Activated naive CD4-positive, alpha-beta T cell (primary cell): ENCODE measurements at places on chromosomes 3 and 15.

- DNase-seq = no peak
Observed at GRCh38 chr3:186381424-186382216, 19.6 kb upstream of the DGKG start.

DNA sequence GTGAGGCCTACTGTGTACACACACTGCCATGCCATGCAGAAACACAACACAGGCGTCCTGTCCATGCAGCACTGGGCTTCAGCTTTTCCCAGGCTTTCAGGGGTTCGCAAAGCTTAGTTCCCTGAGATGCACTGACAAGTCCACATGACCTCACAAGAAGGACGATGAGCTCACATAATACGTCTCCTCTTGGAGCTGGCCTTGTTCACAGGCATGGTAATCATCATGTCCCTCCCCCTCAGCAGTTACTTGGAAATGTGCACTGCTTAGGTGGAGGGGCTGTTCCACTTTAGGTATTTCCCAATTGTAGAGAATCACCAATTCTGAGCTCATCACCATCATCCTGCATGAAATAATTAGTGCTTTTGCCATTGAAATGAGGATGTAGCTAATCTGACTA is 308.8 kb downstream of the LRTM1 start:
- no peak for DNase-seq

GRCh38 chr15:92617549-92618520 is 37.7 kb downstream of the FAM174B start:
- DNase-seq = no peak

GRCh38 chr3:154919226-154919625 is 160.9 kb upstream of the MME start:
- DNase-seq = no peak

GRCh38 chr3:14138109-14138877 is 13.4 kb downstream of the TMEM43 start:
- no peak for DNase-seq

DNA sequence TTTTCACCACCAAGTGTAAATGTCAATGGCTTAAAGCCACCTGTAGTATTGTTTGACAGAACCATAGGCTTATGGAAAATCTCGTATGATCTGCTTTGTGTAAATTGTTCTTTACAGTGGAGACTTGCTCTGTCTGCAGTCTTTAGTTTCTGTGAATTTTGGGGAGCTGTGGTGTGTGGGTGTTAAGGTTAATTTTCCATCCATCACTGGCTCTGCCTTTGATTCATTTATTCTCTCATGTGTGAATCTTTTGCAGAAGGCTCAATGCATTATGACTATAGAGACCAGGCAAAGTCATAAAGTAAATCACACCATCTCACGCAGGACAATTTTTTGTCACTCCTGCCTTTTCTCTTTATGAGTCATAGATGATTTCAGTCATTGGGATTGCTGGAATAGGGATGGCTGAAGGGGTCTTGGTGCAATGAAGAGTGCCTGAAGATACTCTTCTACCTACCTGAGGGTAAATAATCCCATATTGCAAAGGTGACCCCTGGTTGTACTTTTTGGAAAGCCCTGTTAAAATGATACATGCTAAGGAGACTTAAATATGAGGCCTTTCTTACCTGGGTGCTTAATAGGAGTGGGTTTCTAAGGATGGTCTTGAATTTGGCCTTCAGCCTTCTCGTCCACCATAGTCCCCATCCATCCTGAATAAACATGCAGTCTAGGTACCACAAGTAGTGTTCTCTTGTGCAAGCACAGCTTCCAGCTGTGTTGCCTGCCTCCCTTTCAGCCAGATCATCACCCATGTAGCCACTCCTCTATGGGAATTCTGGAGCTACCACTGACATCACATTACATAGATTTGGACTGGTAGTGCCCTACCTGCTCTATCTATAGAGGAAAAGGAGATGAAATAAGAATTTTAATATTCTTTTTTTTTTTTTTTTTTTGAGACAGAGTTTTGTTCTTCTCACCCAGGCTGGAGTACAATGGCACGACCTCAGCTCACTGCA is 14.3 kb downstream of the TGFBR2 start:
- DNase-seq = no peak

- DNase-seq = no peak
Observed at GRCh38 chr3:10363935-10364334, 43.0 kb upstream of the SEC13 start.

DNA sequence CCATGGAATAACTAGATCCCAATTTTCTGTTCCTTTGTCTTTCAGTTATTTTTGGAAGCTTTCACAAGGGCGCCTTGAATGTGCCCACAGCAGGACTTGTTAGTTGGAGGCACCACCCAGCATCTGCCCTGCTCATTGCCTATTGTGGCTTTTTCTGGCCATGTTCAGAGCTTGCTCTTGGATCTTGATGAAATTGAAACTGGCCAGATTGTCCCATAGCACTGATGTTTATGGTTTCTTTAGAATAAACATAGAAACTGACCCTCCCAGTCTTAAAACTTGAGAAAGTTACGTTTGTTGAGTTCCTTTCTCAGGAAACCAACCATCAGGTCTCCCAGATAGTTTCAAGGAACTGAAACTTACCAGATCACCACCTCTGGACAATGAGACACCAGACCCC is 474.7 kb downstream of the IL5RA start:
- no peak for DNase-seq

DNA sequence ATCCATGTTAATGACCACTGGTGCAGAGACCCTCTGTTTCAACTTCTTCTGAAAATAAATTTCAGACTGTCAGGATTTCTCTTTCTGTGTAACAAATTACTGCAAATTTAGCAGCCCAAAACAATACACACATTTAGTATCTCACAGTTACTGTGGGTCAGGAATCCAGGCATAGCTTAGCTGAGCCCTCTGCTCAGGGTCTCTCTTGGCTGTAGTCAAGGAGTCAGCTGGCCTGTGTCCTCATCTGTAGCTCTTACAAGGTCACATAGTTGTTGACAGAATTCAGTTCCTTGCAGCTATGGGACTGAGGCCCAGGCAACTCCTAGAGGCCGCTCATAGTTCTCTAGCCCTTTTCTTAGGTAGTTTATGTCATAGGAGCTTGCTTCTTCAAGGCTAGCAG is 51.9 kb downstream of the NKIRAS1 start:
- DNase-seq = no peak

DNA sequence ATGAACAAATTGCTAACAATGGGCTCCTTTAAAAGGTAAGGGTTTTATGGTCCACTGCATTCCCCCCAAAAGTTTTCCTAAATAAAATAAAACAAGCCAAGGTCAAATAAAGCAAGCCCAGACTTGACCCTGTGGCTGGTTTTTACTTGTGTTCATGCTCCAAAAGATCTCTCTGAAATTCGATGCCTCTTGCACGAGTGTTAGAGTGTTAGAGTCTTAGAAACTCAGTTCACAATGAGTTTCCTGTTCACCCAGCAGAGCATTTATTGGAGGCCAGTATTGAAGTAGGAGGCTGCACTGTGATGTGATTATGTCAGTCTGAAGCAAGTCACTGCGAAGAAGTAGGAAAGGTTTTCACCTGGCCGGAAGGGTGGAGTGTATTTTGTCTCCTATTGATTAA is 59.9 kb upstream of the LRTM1 start:
- DNase-seq = no peak

DNA sequence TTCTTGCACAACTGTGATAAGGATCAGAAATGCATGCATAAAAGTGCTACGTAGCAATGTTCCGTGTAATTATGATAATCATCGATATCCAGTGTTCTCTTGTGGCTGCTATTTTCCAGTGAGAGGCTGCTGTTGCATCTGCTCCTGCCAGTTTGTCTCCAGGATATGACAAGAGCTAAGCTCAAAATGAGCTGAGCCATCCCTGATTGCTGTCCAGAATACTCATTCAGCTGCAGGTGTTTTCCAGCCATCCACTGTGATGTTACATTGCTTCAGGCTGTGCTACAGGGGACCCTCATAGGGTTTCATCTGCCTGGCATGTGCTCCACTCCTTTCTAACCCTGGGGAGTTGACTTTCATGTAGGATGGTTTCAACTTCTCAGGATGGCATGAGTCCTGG is 976.0 kb downstream of the ROBO1 start:
- DNase-seq = no peak

- no peak for DNase-seq
Observed at GRCh38 chr15:33150971-33151370, 43.5 kb downstream of the FMN1 start.

DNA sequence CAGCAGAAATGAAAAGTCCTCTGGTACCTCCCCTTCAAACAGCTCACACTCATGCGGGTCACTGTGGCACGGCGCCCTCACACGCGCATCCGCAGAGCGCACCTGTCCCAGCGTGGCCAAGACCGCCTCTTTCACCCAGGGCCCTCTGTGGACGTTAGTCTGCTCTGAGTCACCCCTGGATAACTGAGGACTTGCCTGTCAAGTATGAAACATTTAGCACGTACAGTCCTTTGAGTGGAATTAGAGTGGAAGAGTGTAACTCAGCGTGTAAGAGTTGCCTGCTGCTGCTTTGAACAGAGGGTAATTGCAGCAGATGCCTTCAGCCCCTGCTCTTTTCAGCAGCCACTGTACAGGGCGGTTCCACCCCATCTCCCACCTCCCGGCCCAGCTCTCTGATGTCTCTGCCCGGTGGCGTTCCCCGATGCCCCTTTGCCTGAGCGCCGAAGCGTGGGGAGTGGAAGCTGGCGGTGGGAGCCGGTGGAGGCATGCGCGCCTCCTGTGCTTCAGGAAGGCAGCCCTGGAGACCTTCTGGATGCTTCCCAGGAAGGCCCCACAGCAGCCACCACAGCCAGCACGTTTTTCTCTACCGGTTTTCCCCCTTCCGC is 23.0 kb downstream of the CPN2 start:
- no peak for DNase-seq

DNA sequence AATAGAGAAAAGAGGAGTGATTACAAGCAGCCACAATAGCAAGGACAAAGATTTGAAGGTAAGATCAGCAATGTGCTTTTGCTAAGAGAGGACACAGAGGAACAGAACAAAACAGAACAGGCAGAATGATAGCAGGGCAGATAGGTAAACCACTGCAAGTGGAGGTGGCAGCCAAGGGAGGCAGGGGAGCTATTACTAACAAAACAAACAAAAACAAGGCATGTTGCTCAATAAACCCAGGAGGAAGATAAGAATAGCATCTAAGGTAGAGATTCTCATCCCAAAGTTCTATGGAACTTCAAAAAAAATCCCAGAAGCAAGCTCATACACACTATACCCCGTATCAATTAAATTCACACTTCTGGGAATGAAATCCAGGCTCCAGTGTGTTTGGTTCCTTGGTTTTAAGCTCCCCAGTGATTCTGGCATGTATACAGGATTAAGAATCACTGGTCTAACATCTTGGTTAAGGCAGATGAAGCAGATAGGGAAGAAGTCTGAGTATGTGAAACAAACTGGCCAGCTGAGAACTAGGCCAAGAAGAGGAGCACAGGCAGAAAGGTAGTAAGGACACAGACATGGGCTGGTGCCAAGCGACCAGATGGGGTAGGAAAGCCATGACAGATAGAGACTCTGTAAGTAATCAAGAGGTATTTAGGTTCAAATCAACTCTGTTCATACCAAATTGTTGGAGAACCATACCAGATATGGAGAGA is 189.2 kb downstream of the DTWD1 start:
- DNase-seq = no peak

- no peak for DNase-seq
Observed at GRCh38 chr15:94701281-94701985, 470.1 kb downstream of the MCTP2 start.

- DNase-seq = no peak
Observed at GRCh38 chr15:48002767-48003166, 118.0 kb upstream of the SLC24A5 start.

DNA sequence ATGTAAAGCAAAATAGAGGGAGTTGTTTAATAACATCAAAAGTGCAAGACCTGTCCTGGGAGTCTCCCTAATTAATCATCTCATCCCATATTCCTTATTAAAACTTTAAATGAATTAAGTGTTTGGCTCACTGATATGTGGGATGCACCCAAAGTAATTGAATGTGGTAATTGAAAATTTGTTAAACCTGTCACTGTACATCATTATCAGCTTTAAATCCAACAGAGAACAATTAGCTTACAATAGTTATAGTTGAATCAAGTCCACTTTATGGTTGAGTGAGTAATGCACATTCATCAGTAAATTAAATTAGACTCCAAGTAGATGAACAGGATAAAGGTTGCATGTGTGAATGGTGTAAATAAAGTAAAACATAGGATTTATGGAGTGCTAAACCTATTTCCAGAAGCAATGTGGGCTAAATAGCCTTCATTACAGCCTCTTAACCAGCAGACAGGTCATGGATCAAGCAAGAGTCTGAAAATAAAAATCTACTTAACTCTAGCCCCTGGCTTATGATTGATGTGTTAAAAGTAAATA is 608.2 kb upstream of the CCDC54 start:
- DNase-seq = no peak

DNA sequence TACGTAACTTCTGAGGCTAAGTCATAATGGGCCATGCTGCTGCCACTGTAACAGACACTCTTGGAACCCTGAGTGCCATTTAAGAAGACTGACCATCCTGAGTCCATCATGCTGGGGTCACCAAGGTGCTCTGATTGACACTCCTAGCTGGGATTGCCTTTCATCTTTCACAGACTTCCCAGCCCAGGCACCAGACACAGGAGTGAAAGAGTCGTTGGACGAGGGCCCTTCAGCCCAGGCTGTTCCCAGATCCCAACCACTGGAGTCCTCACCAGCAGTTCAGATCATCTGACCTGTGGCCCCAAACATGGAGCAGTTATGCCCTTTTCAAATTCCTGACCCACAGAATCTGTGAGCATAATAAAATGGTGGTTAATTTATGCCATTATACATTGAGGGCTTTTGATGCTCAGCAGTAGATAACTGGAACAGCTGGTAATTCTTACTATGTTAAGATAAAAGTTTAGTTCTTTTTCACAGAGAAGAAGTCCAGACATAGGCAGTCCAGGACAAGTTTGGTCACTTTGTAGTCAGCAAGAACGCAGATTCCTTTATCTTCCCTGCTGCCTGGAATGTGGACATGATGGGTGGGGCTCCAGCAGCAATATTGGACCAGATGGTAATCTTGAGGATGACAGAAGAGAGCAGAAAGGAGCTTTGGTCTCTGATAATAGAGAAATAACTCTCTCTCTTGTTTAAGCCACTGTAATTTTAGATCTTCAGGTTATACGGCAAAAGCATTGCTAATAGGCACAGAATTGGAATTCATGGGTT is 7.3 kb upstream of the EHD4 start:
- DNase-seq = no peak

DNA sequence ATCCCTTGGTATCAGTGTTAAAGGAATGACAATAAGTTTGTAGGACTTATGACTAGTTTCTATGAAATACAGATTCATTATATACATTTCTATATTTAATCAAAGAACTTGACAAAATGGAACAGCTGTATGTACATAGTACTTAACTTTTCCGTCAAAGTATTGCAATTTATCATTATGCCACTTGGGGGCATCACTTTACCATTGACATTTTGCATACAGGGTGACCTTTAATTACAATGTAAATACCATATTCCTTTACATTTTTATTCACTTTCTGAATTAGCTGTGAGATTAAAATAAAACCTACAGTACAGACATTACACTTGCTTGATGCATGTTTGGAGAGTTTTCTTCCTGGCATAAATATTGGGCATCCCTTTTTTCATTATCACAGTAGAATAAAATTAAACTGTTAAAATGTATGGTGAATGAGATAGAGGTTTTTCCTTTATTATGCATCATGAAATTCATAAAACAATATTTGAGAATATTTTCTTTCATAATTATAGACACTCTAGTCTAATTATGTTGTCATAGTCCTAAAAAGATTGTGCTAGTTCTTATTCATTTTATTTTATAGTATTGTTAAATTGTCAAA is 6.9 kb downstream of the NEK11 start:
- no peak for DNase-seq
